ENCODE measurements at places on chromosomes 2 and 18. TPM values are rescaled to one million over a fixed set of nuclear protein-coding genes. Genes with fewer than 3 reads are reported as not detected.

- no peak for DNase-seq
- peaks cover 15% of the 10 kb centered on the region for H3K4me1 ChIP-seq
- no peaks in the 10 kb centered on the region for H3K27me3 ChIP-seq
- H3K27ac ChIP-seq: no peak overlapping the region
- no peaks in the 10 kb centered on the region for H3K36me3 ChIP-seq
Observed at GRCh38 chr2:181882246-181883020, 9.1 kb upstream of the ITPRID2 start.

DNA sequence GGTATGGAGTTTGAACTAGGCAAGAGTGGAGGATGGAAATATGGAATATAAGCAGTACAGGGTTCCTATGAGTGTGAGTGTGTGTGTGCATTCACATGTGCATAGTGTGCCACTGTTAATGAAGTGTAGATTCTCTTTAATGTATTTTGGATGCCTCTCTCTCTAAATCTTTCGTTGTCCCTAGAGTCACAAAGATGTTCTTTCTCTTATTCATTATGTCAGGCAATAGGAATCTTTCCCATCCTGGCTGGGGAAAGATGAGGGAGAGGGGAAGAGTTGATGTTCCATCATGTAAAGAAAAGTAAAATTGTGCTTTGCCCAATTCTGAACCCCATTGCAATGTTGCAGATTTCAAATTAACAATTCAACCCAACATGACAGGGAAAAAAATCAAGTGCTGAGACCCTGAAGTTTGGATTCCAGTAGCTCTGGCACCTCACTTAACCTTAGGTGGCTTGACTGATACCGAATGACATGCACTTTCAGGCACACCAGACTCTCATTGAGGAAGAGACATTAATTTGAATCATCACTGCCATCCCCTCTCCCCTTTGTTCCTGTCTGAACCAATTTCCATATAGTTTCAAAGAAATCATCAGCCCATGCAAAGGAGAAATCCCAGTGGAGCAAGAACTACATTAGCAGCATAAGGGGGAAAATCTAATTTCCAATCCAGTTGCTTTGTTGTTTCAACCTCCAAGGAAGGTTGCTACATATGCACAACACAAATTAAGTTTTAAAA, 28.0 kb downstream of the KLF7 start:
- peaks cover 45% of the 10 kb centered on the region for H3K36me3 ChIP-seq
- H3K4me3 ChIP-seq: no peak overlapping the region
- DNase-seq: no peak
- no peaks in the 10 kb centered on the region for H3K27me3 ChIP-seq
- H3K27ac ChIP-seq: no peak overlapping the region
- peaks cover 75% of the 10 kb centered on the region for H3K4me1 ChIP-seq

DNA sequence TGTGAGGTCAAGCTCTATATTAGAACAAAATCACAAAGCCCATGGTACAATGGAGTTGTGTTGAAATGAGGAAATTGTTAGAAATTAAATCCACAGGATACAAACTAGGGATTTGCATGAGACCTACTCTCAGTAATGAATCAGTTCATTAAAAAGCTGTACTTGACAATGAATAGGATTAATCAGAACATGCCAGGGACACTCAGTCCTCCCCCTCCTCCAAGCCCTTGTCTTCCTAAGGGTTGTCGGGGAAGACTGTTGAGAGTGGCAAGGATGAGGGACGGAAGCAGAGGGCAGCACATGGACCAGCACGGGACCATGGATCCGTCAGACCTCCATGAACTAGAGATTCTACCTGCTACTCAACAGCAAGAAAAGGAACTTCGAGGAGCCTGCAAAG, 39.8 kb downstream of the SPRED2 start:
- H3K4me3 ChIP-seq: no peak overlapping the region
- DNase-seq: no peak
- no peaks in the 10 kb centered on the region for H3K36me3 ChIP-seq
- peaks cover 12% of the 10 kb centered on the region for H3K4me1 ChIP-seq
- no peak overlapping the region for H3K27ac ChIP-seq

Gene POLR1A
- total RNA-seq: 28.6 TPM

GRCh38 chr18:79378536-79379250, 17.0 kb upstream of the NFATC1 start:
- H3K4me1 ChIP-seq: peaks cover 3% of the 10 kb centered on the region
- H3K27ac ChIP-seq: no peak overlapping the region
- no peaks in the 10 kb centered on the region for H3K27me3 ChIP-seq
- peak; percentile 50 for DNase-seq
- H3K4me3 ChIP-seq: no peak overlapping the region

Gene MTHFD2
- total RNA-seq: 125 TPM

GRCh38 chr2:196307775-196308305, 136.5 kb upstream of the STK17B start:
- no peak for DNase-seq
- H3K36me3 ChIP-seq: no peaks in the 10 kb centered on the region
- no peak overlapping the region for H3K4me3 ChIP-seq
- no peaks in the 10 kb centered on the region for H3K4me1 ChIP-seq
- H3K27ac ChIP-seq: no peak overlapping the region

GRCh38 chr2:118857677-118858484, 10.4 kb upstream of the EN1 start:
- no peak overlapping the region for H3K4me3 ChIP-seq
- H3K27me3 ChIP-seq: no peaks in the 10 kb centered on the region
- no peak for DNase-seq

Gene ZNF407
- total RNA-seq: 15.2 TPM

DNA sequence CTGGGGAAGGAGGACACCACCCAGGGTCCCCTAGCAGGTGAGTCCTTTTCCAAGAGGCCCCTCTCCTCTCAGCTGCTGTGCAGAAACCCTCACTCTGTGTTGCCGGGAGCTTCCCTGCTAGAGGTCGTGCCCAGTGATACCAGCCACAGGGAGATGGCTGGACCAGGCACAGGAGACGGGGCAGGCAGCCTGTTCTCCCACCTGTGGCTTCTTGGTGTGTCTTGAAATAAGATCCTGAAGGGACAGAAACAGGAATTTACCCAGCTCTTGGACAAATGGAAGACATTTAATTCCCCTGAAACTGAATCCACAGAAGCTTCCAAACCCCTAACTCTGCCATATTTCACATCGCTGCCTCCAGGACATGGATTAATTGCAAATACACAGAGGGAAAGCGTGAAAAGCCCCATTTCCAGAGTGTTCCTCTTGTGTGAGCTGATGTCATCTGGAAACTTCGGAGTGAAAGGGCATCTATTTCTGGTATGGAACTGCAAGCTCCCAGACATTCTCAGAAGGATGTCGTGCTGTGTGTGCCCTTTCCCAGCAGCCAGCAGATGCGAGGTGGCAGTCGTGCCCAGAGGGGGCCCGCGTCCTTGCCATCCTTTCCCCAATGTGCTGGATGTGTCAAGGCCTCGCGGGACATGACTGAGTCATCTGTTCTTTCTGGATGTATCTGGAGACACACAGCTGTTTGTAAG, 177.7 kb downstream of the SEPTIN10 start:
- peaks cover 3% of the 10 kb centered on the region for H3K36me3 ChIP-seq
- H3K27ac ChIP-seq: no peak overlapping the region
- peaks cover 11% of the 10 kb centered on the region for H3K4me1 ChIP-seq
- DNase-seq: no peak
- H3K27me3 ChIP-seq: no peaks in the 10 kb centered on the region

GRCh38 chr2:45614330-45614729, 3.3 kb upstream of the SRBD1 start:
- H3K4me1 ChIP-seq: peaks cover 29% of the 10 kb centered on the region
- no peak overlapping the region for H3K4me3 ChIP-seq
- no peaks in the 10 kb centered on the region for H3K27me3 ChIP-seq
- H3K36me3 ChIP-seq: no peaks in the 10 kb centered on the region

- peak; percentile 70 for DNase-seq
- peaks cover 37% of the 10 kb centered on the region for H3K4me1 ChIP-seq
- H3K4me3 ChIP-seq: no peak overlapping the region
- H3K36me3 ChIP-seq: no peaks in the 10 kb centered on the region
- H3K27me3 ChIP-seq: no peaks in the 10 kb centered on the region
- H3K27ac ChIP-seq: no peak overlapping the region
Observed at GRCh38 chr18:63249771-63250170, 69.8 kb downstream of the BCL2 start.

Data from SJSA1 (cell line).